Stimulated activated CD8-positive, alpha-beta memory T cell treated with anti-CD3 and anti-CD28 coated beads, Interleukin-4, amount 100 ng/mL, for 48 hours (primary cell): ENCODE measurements at places on chromosomes 4 and X.

DNA sequence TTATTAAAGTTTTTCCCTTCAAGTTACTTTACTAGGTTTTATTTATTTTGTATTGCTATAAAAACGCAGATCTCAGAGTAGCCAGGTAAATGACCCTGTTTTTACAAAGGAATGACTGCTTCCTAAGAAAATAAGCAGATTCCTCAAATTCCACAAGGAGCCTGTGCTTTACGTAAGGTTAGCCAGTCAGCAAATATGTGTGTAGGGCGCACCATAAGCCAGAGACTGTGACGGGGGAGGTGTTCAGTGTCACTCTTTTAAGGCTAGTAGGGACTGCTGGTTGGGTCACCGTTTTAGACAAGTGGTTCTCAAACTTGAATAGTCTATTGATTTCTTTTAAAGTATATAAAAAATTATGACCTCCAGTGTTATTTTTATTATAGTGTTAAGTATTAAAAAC, 119.9 kb downstream of the ANK2 start:
- DNase-seq, result no peak

GRCh38 chr4:74390677-74391076, 25.7 kb downstream of the EREG start:
- DNase-seq, result no peak

- DNase-seq, result no peak
Observed at GRCh38 chrX:53442322-53442631, 8.1 kb upstream of the HSD17B10 start.

- DNase-seq, result peak; percentile 34
Observed at GRCh38 chrX:109732017-109732801, 848 bp downstream of the ACSL4 start.

DNA sequence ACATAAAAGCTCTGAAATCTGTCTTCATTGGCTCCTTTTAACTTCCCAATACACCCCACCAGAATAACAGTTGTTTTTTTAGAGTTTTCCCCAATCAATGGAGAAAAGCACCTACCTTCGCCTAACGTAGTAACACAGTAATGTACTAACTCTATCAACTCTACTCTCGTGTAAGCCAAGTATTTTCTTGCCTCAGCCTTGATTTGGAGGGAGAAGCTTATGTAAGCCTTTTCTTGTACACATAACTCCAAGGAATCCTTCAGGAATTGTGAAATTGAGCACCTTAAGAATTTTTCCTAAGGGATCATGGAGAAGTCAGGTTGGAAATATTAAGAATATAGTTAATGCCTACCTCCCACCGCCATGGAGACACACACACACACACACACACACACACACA, 181.2 kb downstream of the RAPGEF2 start:
- DNase-seq, result no peak

DNA sequence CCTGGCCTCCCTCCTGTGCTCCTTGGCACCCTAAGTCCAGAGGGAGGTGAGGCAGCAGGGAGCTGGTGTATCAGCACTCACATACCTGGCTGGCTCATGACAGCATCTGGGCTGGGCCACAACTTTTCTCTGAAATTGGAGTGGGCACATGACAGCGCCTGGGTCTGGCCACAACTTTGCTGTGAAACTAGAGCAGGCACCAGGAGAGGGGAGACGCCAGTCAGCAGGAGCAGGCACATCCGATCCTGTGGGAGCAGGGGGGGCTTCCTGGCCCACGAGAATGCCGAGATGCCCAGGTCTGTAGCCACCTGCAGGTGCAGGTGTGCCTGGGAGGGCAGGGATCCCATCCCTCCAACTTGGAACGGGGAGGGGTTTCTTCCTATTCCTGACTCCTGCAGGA, 69.7 kb upstream of the PPP3CA start:
- DNase-seq, result no peak

DNA sequence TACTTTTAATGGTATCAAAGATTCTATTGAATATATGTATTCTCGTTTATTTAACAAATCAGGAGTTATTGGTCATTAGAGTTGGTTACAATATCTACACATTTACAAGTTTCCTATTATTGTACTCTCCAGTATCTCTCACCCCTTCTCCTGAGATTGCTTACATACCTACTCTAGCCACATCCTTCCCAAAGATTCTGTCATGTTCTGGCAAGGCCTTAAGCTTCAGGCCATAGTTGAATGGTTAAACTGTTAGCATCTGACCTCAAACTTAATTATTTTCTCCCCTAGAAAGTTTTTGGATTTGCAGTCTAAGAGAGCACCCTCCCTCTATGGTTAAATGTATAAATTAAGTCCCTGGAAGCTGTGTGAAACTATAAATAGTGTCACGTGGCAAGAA, 784.2 kb downstream of the GLUD2 start:
- DNase-seq, result no peak

GRCh38 chrX:12153741-12154140, 15.5 kb downstream of the FRMPD4 start:
- DNase-seq, result no peak
